Esophagus squamous epithelium (tissue), 5 donors: ENCODE measurements at places on chromosomes 12 and 14.

DNA sequence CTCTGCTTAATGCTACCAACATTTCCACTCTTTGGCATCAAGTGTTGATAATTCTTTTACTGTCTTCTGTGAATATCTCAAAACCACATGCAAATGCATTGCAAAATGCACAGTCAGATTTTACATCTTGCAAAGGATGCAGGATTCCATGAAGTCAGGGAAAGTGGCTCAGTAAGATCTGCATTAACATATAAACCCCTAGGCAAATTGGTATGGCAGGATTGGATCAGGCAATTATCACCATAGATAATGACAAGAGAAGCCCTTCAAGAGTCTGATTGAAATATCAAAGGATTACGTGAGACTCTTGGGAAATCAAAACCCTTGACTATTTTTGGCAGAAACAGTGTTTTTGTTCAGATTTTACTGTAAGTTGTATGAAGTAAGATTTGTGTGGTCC is 71.0 kb downstream of the TMTC2 start:
- DNase-seq, result no peak

GRCh38 chr12:3326850-3327780 is 163.9 kb upstream of the PRMT8 start:
- no peak for DNase-seq

GRCh38 chr12:20438299-20438779 is 70.0 kb downstream of the PDE3A start:
- no peak for DNase-seq

- DNase-seq, result no peak
Observed at GRCh38 chr12:104788840-104789271, 169.2 kb downstream of the SLC41A2 start.

GRCh38 chr14:77424862-77425261 is 1.5 kb upstream of the NOXRED1 start:
- no peak for DNase-seq

GRCh38 chr12:62078020-62078419 is 182.2 kb upstream of the USP15 start:
- no peak for DNase-seq

GRCh38 chr12:6337958-6338433 is 3.9 kb downstream of the TNFRSF1A start:
- DNase-seq, result no peak

DNA sequence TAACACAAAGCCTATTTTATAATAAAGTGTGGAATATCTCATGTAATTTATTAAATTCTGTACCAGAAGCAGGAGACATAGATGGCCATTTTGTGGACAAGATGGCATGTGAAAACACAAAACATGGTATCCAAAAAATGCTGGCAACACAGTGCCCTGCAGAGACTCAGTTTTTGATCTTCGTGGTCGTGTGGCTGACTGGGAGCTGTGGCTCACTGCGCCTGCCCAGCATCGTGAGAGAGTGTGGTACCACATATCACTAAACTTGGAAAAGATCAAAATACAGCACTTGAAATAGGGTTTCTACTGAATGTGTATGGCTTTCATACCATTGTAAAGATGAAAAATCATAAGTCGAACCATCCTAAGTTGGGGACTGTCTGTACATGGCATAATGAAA is 43.0 kb upstream of the MANSC4 start:
- no peak for DNase-seq

GRCh38 chr14:71588576-71589215 is 343.5 kb upstream of the RGS6 start:
- no peak for DNase-seq

DNA sequence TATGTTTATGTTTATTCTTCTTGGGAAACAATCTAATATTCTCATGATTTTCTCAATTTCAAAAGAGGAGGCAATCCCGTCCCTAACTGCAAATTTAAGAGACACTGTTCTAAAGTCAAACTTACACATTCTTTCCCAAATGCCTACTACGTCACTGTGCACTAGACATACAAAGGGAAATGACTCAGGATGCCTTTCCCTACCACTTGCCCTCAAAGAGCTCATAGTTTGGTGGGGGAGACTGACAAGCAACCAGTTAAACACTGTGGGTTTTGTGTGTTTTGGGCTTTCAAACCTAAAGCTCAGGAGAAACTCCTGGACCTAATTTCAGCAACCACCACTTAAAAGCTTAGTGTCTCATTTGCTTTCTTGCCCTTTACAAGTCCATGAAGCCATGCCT is 58.4 kb downstream of the ATP2B1 start:
- no peak for DNase-seq

DNA sequence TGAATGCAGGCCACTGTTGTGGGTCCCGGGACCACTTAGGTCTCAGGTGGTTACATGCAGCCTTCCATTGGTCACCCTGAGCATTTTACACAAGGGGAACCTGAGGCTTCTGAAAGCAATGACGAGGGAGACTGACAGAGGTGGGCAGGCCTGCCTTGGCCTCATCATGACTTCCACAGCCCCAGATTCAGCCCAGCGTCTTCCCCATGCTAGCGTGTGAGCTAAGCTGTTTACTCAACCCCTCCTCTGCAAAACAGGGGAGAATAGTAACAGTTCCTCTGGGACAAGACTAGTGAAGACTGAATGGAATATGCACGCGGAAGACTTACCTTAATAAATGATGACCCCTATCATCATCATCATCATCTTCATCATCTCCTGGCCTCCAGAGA is 46.8 kb downstream of the VWF start:
- DNase-seq, result no peak

DNA sequence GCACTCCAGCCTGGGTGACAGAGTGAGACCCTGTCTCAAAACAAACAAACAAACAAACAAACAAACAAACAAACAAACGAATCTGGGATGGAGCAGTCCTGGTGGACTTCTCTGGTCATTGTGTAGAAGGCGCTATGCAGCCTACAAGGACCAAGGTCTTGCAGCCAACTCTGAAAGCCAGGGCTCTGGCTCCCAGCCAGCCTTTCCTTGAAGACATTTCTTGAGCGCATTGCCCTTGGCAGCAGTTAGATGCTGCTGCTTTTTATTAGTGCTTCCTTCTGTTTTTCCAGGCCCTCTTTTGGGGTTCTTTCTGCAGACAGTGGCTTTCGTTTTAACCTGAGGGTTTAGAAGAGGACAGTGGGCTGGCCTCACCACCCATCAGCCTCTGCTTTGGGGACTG is 20.2 kb downstream of the CCDC177 start:
- no peak for DNase-seq

GRCh38 chr12:79555028-79555925 is 135.5 kb downstream of the PAWR start:
- DNase-seq, result no peak

DNA sequence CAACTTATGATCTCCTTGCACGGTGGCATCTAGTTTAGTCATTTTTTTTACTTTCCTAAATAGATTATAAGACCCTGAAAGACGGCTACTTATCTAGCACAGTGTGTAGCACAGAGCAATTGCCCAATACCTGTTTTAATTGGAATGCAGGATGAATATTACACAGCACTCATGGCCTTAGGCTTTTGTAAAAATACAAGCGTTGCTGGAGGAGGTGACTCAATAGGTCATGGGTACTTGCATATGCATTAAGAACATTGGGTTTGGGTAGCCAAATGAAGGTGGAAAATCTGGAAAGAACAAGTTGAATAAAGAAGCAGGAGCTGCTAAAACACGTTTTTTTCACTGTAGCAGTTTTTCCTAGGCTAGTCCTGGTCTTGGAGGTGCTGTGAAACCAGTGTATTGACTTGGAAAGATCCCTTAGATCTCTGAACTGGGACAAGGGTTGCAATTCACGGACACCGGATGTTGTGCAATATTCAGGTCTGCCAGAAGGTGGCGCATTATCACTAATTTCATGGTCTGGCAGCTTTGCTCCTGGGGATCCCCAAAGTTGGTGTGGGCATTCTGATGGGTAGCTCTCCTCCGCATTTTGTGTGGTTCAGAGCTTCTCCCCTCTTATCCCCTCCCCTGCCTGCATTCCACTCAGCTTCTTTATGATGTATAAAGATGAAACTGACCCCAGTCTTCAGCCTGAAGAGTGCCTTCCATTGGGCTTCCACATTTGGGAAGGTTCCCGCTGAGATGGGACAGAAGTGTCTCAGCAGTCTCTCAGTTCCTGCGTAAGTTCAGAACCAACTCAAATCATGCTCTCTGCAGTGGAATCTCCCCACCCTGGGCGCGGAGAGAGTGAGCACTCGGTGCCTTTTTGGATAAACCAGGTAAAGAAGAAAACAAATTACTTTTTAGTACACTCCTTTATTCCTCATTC is 278.3 kb downstream of the NRXN3 start:
- DNase-seq, result no peak

GRCh38 chr12:76762601-76762980 is 1.3 kb upstream of the ZDHHC17 start:
- DNase-seq, result no peak

- no peak for DNase-seq
Observed at GRCh38 chr14:26738571-26738970, 140.7 kb upstream of the NOVA1 start.

DNA sequence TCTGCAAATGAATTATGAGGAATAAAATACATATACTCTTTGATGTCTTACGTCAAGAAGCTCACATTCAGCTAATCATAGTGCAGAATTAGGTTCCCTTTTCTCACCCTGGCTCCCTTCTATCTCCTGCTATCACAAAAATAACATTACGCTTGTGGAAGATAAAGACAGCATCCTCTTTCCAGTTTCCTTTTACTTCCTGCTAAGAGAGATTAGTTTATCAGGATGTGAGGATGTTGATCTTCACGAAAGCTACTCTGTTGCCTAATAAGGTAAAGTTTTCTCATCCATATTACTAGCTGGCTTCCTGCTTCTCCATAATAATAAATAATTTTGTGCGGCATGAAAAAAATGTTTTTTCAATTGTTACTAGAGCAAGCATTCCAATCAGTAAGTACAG is 217.7 kb upstream of the DCN start:
- DNase-seq, result no peak

- DNase-seq, result no peak
Observed at GRCh38 chr14:67418401-67419191, 6.6 kb upstream of the PLEK2 start.

GRCh38 chr12:132601171-132601883 is 9.1 kb downstream of the LRCOL1 start:
- no peak for DNase-seq

DNA sequence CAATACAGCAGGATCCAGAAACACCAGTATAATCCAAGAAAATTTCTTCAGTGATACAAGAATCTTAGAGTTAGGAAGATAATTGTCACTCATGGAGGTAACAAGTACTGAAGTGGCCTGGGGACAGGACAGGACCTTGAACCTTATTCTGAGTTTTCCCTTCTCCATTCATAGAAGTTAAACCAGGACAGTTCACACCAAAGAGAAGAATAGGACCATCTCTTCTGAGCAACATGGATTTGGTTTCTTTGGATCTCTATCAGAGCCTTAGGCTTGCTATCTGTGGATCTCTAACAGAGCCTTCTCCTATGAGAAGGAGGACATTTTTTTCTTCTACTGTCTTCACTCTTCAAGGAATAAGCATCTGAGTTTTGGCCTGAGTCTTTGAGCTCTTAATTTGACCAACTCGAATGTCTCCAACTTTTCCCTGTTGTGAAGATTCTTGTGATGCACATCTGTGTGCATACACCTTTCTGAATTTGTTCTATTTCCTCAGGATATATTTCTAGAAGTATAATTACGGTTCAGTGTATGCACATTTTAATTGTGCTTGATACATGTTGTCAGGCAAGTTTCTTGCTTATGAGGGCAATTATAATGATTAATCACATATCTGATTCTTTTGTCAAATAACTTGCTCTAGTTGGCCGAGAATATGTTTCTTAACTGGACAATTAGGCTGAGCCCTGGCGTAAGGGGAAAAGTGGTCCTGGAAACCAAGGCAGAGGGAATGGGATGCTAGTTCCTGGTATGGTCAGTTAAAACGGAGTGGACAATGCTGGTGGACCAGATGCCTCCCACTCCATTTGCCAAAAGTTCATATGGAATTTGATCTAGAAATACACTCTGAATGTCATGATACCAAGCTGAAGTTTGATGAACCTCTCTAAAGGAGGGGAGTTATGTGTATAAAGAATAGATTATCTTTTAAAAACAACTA is 6.6 kb downstream of the KRT6A start:
- no peak for DNase-seq

GRCh38 chr14:38404616-38405015 is 148.7 kb upstream of the CLEC14A start:
- no peak for DNase-seq

GRCh38 chr12:108696111-108696995 is 35.0 kb downstream of the CORO1C start:
- no peak for DNase-seq
